IMR-90 (cell line): ENCODE measurements at places on chromosomes 2 and 18.

DNA sequence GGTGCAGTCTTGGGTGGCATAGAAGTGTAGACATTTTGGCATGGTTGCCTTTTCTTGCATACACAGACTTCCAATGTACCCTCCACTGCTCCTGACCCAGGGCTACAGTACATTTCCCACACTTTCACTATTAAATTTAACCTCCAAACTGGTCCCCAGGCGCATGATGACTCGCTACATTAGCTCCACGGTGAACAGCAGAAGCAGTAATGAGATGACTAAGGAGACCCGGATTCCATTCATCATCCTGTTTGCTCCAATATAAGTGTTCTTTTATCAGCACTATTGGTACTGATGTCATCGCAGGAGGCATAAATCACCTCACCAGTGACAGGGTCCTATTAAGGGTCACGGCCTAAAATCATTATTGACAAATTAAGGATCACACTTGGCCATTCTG is 316.5 kb downstream of the EN1 start:
- DNase-seq: no peak

GRCh38 chr2:150617351-150617978 is 130.0 kb upstream of the RND3 start:
- DNase-seq: no peak

DNA sequence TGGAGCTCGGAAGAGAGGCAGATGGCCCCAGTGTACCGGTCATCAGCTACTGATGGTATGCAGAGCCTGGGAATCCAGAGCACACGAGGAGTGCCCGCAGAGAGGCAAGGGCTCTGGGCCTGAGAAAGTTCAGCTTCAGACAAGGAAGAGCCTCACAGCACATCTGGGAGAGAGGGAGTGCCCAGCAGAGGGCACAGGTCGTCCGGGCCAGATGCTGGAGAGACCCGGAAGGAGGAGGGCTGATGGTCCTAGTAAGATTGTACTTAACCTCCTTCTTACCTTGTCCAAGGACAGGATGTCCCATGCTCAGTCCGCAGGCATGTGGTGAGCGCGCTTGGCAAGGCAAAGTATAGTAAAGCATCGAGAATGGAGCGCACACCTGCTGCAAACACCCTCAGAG is 24.4 kb upstream of the CHMP1B start:
- DNase-seq: no peak

GRCh38 chr2:41948397-41948763 is 99.4 kb upstream of the PKDCC start:
- no peak for DNase-seq

DNA sequence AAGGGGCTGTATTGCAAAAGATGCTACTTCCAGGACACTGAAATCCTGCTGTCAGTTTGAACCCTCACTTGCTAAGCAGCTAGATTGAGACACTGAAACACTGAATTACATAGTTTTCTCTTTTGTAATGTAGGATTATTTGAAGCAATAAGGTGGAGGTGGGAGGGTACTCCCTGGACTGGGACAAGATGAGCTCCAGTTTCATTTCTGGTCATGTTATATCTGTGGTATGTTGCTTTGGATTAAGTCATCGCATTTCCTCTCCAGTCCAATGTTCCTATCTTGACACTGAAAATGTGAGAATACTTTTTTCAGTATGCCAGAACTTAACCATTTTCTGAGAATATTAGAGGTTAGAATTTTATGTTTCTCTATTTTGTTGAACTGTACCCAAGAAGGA is 426.2 kb upstream of the MEX3C start:
- DNase-seq: no peak

GRCh38 chr2:66901344-66901743 is 466.4 kb downstream of the MEIS1 start:
- no peak for DNase-seq

- DNase-seq: peak; percentile 90
Observed at GRCh38 chr18:75070625-75071483, 138.1 kb downstream of the PTGR3 start.

DNA sequence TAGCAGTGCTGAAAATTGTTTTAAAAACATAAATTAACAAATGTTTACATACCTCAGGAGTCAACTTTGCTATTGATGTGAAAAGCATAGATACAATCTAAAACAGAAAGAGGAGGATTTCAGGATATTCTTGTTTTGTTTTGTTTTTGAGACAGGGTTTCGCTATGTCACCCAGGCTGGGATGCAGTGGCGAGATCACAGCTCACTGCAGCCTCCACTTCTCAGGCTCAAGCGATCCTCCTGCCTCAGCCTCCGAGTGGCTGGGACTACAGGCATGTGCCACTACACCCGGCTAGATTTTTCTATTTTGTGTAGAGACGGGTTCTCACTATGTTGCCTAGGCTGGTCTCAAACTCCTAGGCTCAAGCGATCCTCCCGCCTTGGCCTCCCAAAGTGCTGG is 60.6 kb downstream of the C2orf74 start:
- no peak for DNase-seq

GRCh38 chr18:49751427-49752094 is 61.8 kb downstream of the ACAA2 start:
- no peak for DNase-seq

DNA sequence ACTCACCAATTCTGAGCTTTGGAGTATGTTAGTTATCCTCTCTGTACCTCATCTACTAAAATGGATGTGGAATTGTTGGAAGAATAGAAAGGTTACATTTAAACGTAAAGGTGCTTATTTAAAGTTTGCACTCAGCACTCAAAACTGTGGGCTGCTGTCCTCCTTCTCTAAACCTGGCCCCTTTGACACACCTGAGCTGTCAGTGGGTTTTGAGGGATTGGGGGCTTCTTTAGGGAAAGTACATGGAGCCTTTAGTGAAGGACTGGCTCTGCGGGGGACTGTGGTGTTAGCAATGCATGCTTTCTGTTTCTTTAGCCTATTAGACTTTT is 47.2 kb downstream of the TET3 start:
- no peak for DNase-seq

GRCh38 chr18:39561126-39561525 is 1995.5 kb upstream of the CELF4 start:
- no peak for DNase-seq

DNA sequence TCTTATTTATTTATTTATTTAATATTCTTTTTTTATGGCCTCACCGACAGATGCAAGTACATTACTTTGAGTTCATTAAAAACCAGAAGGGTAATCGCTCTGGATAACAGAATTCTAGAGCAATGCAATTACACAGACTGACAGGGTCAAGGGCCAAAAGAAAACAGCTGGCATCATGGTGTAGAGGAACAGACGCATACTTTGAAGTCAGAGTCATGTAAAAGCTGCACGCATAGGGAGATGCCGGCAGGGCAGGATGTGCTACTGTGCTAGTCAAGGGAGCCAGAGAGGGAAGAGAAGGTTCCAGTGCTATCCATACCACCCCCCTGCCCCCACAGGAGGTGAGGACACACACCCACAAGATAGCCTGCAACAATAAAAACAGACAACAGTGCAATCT is 115.2 kb upstream of the TFCP2L1 start:
- DNase-seq: peak; percentile 85

GRCh38 chr2:62375113-62375420 is 130.9 kb downstream of the TMEM17 start:
- DNase-seq: no peak

DNA sequence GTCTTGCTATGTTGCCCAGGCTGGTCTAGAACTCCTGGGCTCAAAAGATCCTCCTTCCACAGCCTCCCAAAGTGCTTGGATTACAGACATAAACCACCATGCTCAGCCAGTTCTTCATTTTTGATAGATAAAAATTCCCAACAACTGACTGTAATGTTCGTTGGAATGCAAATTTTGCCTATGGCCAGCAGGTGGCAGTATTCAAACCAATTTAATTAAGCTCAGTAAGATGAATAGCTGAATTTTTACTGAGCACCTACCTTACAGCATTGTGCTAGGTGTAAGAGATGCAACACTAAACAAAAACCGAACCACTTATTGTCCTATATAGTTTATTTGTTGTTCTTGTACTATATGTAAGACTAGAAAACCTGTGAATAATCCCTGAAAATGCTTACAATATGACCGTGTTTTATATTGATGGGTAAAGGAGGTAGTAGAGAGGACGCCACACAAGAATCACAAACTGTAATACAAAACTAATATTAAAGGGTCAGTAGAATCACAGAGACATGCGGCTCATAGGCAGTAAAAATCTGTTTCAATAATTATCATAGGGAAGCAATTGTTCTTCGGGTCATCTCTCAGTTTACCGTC is 8.2 kb upstream of the TMEM182 start:
- DNase-seq: peak; percentile 53

- DNase-seq: peak; percentile 67
Observed at GRCh38 chr2:150110548-150110947, 376.9 kb downstream of the RND3 start.

- no peak for DNase-seq
Observed at GRCh38 chr2:158681816-158682215, 113.3 kb upstream of the DAPL1 start.

- DNase-seq: no peak
Observed at GRCh38 chr2:124478761-124479160, 453.7 kb downstream of the CNTNAP5 start.

DNA sequence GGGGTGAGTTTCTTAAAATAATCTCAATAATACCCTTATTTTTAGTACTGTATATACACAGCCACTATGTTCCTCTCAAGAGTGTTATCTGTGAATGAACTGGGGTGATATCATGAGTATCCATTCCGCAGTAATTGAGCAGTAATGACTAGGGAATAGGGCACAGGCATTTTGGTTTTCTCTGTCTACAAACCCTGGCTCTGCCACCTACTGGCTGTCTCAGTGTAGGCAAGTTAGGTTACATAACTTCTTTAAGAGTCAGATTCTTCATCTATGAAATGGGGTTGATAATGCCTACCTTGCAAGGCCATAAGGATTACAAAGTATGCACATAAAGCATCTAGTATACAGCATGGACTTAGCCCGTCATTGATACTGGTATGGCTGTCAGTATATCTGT is 555.8 kb downstream of the NRXN1 start:
- no peak for DNase-seq

- DNase-seq: no peak
Observed at GRCh38 chr18:33467531-33467930, 27.0 kb upstream of the CCDC178 start.

DNA sequence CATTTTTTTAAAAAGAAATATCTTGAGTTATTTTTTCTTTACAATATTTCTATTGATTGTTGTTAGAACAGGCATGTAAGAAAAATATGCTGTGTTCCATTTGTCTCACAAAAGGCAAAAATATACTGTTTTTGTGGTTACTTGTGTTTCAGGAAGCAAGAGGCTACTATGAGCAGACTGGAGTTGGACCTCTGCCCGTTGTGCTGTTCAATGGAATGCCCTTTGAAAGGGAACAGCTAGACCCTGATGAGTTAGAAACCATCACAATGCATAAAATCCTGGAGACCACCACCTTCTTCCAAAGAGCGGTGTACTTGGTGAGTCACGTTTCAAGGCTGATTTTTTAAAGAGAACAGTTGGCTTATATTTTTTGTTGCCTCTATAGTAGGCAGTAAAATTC is 54.7 kb downstream of the UGGT1 start:
- peak; percentile 24 for DNase-seq
